Hematopoietic multipotent progenitor cell treated with erythropoietin and hydrocortisone succinate and interleukin-3 and kit ligand, for 8 days (in vitro differentiated cells): ENCODE measurements at places on chromosomes 3 and 15.

DNA sequence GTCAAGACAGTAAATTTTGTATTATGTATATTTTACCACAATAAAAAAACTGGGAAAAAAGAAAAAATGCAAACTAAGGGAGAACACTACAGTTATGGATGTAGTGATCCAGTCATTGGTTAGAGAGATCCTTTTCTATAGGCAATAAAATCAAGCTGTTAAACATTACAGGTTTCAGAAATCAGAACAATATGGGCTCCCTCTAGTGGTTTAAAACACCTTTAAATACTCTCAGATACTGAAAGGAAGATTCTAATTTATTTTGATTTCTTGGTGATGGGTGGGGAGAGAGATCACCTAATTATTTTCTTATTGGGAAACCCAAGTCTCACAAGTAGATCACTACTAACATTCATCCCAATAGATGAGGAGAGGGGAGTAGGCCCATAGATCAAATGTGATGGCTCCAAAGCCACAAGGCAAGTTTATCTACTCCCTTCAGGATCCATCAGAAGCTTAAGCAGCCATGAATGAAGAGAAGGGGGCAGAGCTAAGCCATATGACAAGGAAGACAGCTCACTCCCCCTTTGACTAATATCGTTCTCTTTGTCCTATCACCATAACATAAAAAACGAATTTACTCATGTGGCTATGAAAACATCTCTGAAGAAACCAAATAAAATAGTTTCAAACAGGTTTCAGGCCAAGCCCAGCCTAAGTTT lies 118.6 kb downstream of the ANO10 start:
- peak; percentile 35 for DNase-seq

GRCh38 chr3:29919571-29919970 lies 638.7 kb downstream of the RBMS3 start:
- DNase-seq, result no peak

- DNase-seq, result no peak
These were observed 141.9 kb downstream of the BBX start for GRCh38 chr3:107664614-107665013.

- DNase-seq, result no peak
These were observed 89.7 kb upstream of the PHLDB2 start for GRCh38 chr3:111769110-111769991.

DNA sequence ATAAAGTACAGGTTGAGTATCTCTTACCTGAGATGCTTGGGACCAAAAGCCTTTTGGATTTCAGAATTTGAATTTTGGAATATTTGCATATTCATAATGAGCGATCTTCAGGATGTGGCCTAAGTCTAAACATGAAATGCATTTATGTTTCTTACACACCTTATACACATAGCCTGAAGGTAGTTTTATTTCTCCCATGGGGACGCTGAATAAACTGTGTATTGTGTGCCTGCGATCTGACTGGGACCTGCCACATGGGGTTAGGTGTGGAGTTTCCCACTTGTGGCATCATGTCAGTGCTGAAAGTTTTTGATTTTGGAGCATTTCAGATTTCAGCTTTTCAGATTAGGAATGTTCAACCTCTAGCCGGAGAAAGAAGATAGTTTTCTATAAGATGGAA lies 35.5 kb downstream of the UBE2E2 start:
- no peak for DNase-seq

GRCh38 chr3:119524931-119525662 lies 26.8 kb downstream of the TIMMDC1 start:
- DNase-seq, result peak; percentile 23

- DNase-seq, result no peak
These were observed 72.8 kb upstream of the FAN1 start for GRCh38 chr15:30830961-30831360.

- DNase-seq, result no peak
These were observed 16.3 kb downstream of the SV2B start for GRCh38 chr15:91116113-91117067.

- peak; percentile 11 for DNase-seq
These were observed 651.6 kb downstream of the NTRK3 start for GRCh38 chr15:87604857-87605446.

DNA sequence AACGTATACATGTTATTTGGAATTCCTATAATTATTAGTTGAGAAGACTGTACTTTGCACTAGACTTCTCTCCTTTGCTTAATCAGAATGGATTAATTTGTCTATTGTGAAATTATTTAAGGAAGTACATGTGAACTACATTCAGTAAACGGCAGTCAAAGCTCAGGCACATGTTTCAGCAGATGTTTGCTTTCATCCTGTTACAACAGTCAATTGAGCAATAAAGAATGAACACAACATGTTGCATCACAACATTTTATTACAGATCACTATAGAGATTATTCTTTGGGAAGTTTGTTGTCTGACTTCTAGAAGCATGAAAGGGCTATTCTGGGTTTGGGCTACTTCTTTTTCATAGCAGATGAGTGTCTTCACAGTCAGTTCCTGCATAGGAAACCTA lies 39.2 kb downstream of the RAB27A start:
- DNase-seq, result peak; percentile 27

- no peak for DNase-seq
These were observed 119.8 kb upstream of the LIPC start for GRCh38 chr15:58312031-58312430.

DNA sequence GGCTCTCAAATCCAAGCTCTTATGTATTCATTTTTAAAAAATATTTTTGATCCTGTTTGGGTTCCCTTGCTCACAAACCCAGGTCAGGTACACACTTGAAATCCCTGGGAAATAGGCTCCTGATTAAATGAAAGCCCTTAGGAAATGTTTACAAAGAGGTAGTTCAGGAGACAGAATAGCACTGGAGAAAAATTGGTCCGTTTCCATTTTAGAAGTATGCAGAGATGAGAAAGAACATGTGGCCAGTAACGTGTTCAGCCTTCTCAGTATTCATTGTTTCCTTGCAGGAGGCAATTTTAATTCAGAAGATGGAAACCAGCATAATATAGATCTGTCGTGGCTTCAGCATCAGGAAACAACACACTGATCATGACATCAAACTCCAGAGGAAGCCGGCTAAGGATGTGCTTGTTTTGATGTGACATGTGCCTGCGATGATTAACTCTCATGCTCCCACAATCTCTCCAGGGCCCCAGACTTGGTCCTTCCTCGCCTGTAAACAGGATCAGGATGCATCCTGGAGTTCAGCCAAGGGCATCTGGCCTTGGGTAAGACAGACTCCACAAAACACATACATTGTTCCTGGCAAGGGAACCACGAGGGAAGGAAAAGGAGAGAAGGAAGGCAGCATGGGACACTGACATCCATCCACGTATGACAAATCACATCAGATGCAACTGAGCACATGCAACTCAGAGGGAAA lies 350.5 kb upstream of the THBS1 start:
- no peak for DNase-seq

DNA sequence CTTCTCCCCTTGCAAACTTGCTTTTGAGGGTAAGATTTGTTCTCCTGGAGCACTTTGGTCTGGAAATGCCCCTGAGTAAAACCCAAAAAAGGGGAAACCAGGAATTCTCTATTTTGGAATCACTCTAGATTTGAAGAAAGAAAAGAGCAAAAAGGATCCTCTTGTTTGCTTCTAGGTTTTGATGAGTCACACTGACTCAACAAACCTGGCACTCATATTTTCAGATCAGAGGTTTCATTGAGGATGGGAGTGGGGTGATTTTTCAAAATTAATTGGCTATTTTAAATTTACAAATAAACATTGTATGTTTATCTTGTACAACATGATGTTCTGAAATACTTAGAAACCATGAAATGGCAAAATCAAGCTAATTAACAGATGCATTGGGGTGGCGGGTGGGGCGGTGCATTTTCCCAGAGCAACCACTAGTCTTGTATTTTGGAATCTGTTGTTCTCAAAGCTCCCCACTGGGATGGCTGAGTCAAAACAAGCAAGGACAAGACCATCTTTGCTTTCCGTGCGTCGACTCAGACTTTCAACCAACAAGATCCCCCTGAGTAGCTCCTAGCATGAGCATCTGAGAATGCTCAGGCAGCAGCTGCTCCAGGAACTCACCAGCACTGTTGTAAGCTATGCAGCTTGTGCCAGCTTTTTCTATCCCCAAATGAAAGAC lies 451.4 kb downstream of the WDR72 start:
- DNase-seq, result no peak

GRCh38 chr3:11118181-11118682 lies 36.1 kb upstream of the HRH1 start:
- no peak for DNase-seq

- peak; percentile 35 for DNase-seq
These were observed 5.5 kb downstream of the CSRNP1 start for GRCh38 chr3:39147711-39148434.

DNA sequence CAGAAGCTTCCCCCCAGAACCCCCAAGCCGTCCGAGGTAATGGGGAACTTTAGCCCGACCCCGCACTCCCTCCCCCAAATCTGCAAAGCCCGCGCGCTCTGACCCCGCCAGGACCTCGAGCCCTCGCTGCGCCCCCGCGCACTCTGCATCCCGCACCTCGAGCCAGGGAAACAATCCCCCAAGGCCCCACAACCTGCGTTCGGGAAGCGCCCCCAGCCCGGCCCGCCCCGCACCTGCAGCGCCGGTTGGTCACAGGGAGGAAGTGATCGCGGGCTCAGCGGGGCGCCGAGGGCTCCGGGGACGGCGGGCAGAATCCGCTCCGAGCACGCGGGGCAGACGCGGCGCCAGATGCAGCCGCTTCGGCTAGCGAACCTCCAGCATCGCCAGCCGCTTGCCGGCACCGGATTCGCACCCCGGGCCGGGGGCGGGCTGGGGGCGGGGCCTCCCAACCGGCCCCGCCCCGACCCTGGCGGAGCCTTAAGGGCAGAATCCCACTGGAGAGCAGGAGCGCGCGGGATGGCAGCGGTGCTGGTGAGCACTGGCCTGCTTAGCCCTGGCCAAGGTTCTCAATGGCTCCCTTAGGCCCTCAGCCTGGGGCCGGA lies at the start of gene CAMKV:
CAMKV (minus strand) TSS at position 382 of the 602 bp plus-strand sequence. CDS start 7,518 bp downstream, outside the sequence.
- no peak for DNase-seq

DNA sequence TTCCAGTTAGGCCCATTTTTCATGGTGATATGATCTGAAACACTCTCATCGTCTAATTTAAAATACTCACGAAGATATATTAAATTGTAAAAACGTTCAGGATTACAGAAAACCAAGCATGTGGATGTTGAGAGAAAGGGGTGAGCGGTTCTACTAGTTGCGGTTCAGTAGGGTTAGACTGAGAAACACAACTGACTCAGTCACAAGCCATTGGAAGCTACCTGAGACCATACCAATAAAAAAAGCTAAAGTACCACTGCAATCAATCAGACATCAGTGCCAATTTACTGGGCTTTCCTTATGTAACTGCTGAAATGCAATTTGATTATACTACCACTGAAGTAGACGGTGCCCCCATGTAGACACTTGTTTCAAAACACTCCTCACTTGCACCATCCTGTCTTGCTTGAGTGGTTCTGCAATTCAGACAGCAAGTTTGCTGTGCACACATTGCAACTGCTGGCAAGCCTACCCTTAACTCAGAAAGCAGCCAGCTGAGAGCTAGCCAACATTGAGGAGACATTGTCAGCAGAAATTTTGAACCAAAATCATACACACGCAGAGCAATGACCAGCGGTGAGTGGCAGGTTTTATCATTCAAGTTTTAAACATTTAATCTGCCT lies 368.7 kb upstream of the ARHGEF26 start:
- no peak for DNase-seq

DNA sequence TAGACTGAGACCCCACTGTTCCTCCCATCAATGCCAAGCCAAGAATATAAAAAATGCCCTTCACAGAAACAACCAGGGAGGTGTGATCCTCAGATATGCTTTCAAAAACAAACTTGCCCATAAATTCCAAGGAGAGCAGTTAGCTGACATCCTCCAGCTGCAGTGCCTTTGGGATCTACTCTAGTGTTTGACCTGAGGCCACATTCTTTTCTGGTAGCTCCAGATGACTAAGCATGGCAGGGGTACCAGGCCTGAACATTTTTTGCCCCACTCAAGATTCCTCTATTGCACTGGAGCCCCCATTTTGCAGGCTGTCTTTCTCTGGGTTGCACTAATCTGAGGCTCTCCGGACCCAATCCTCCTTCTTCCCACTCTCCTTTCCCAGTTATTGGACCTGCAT lies 27.9 kb upstream of the ACP3 start:
- no peak for DNase-seq

- DNase-seq, result no peak
These were observed 183.4 kb downstream of the GOLGA6L6 start for GRCh38 chr15:20358066-20358778.

- no peak for DNase-seq
These were observed 99.6 kb downstream of the ABI3BP start for GRCh38 chr3:100893590-100893989.

- DNase-seq, result no peak
These were observed 270.2 kb downstream of the SHOX2 start for GRCh38 chr3:157836022-157836421.

GRCh38 chr3:15055019-15055557 lies 10.0 kb downstream of the MRPS25 start:
- peak; percentile 41 for DNase-seq

DNA sequence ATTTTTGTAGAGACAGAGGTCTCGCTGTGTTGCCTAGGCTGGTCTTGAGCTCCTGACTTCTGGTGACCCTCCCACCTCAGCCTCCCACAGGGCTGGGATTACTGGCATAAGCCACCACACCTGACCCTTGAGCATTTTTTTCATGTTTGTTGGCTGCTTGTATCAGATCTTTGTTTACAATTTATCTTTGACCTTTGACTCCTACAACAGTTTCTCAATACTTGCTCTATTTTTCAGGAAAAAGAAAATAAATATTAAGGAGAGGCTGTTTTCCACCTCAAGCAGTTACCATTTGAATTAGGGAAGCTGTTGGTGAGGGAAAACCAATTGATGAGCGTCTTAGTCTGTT lies 44.5 kb downstream of the LIMD1 start:
- DNase-seq, result no peak

- no peak for DNase-seq
These were observed 11.1 kb upstream of the ZNF620 start for GRCh38 chr3:40494698-40495097.

- no peak for DNase-seq
These were observed 619.3 kb downstream of the SI start for GRCh38 chr3:164458986-164459385.

GRCh38 chr3:78690766-78691165 lies 1077.0 kb downstream of the ROBO1 start:
- DNase-seq, result no peak

GRCh38 chr3:156553705-156554356 lies 1.1 kb downstream of the SSR3 start:
- DNase-seq, result peak; percentile 70

GRCh38 chr15:60652870-60653269 lies 173.9 kb upstream of the ICE2 start:
- DNase-seq, result no peak
